Activated CD4-positive, alpha-beta memory T cell treated with anti-CD3 and anti-CD28 coated beads, Interleukin-2, amount 10 ng/mL, durations not matched to agents 7 days and 5 days (primary cell): ENCODE measurements at places on chromosomes 5 and 9.

GRCh38 chr5:174518512-174518911, 205.9 kb upstream of the MSX2 start:
- no peak for DNase-seq

DNA sequence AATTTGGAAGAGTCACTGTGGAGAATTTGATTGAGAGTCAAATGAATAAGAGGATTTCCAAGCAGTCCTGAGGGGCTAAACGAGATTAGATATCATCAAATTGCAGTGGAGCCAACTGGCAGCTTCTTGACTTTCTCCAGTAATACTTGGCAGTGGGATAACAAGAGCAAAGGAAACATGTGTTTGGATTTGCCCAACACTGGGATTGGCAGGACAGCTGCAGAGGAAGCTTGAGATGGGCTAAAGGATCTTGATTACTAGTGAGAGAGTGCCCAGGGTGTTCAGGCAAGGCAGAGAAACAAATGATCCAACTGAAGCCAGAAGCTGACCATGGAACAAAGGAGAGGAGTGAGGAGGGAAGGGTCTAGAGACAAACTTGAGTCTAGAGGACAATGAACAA, 356.0 kb upstream of the ISL1 start:
- no peak for DNase-seq

DNA sequence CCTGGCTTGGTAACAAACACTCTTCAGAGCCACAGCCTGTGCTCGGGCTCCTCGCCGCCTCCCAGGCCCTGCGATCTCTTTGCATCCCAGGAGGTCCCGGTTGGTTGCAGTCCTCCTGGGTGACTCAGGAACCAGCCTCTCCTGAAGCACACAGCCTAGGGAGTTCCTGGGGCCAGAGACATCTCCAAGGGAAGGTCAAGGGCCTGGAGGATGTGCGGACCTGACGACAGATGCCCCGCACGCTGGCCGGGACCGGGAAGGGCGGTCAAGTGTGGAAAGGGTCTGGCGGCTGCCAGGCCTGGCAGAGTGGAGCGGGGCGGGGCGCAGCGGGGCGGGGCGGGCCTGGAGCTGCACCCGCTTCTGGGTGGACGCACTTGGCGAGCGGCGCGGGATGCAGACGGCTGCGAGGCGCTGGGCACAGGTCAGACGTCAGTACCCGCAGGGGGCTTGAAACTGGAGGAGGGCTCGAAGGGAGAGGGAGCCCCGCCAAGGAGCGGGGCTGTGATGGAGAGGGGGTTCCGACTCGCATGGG, 45.0 kb upstream of the PRSS3 start:
- DNase-seq = no peak

GRCh38 chr5:51618234-51618633, 235.0 kb downstream of the ISL1 start:
- DNase-seq = no peak

- no peak for DNase-seq
Measured at GRCh38 chr5:160289356-160289651, 23.1 kb downstream of the CCNJL start.

DNA sequence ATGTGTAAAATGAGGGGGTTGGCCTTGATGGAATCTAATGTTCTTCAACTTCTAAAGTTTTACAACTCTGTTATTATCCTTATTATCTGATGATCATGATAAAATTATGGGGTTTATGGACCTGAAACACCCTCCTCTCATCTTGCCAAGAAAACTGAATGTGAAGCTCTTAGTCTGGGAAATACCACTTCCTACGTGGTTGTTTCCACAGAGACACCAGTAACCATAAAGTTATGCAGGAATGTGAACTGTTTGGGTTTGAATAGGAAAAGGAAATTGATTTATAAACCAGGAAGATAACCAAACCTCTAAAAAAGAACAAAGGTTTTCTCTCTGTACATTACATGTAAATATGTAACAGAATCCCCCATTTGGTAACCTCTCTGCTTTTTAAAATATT, 28.3 kb upstream of the RAI14 start:
- DNase-seq = no peak

- DNase-seq = no peak
Measured at GRCh38 chr9:22210936-22211335, 201.8 kb upstream of the CDKN2B start.

GRCh38 chr9:6909181-6909580, 151.4 kb downstream of the KDM4C start:
- no peak for DNase-seq

GRCh38 chr9:38195737-38196161, 126.7 kb upstream of the SHB start:
- DNase-seq = no peak

GRCh38 chr5:68292316-68292715, 76.8 kb downstream of the PIK3R1 start:
- no peak for DNase-seq

GRCh38 chr5:150782850-150783249, 4.3 kb downstream of the SMIM3 start:
- DNase-seq = no peak

DNA sequence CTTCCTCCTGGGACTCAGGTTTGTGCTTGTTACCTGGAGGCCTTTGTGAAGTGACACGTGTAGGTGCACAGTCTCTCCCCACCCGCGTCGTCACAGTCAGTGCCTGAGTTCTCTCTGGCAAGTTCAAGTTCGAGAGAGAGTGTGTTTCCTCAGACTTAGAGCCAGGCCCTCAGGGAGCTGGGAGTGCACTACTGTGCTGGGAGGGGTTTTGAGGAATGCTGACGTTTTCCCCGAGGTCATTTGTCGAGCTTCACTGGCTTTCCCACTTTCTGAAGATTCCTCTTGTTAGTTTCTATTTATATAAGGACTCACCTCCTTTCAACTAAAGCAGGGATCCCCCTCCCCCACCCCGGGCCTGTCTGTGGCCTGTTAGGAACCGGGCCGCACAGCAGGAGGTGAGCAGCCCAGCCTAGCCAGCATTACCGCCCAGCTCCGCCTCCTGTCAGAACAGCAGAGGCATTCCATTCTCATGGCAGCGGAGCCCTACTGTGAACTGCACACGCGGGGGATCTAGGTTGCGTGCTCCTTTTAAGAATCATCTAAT, 209.2 kb downstream of the DIRAS2 start:
- DNase-seq = no peak

DNA sequence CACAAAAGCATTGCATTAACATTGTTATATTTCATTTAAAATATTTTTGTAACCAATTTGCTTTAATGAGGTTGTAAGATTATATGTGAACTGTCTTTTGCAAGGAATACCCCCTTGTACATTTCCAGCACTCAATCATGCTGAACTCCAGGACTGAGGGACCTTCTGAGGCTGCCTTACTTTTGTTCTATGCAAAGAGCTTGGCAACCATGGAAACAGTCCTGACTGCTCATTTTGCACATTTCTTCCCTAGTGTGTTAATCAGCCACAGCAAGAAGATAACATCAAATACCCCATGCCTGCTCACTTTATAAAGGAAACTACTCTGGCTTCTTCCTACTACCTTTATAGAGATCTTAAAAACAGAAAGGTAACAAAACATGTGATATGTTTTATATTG, 355.6 kb upstream of the IZUMO3 start:
- DNase-seq = no peak

DNA sequence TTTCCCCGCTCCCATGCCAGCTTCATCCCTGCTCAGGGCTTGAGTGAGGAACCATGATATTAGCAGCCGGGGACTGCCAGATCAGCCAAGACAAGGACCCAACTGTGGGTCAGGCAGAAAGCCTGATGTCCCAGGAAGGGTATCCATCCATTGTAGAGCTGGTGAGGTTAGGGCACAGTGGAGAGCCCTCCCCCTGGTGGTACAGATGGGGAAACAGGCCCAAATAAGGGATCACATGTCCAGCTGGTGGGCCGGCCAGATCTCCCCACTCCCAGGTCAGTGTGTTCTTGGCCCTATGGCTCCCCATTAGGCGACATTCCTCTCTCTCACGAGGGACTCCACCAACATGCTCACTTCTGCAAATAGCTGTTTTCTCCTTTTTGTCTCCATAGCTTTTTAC, 9.0 kb downstream of the CDX1 start:
- DNase-seq = no peak

DNA sequence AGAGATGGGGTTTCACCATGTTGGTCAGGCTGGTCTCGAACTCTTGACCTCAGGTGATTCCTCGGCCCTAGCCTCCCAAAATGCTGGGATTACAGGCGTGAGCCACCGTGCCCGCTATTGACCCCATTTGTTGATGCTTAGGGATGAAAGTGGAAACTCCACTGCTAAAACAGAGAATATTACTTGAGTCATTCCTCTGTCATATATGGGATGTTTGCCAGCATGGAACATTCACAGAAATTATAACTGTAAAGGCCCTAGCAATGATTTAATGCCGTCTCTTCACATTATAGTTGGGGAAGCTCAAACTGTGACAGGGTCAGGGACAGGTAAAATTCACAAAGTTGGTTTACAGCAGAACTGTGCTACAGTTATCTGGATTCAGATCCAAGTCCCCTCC, 94.5 kb downstream of the TMC1 start:
- DNase-seq = no peak

- no peak for DNase-seq
Measured at GRCh38 chr5:135211083-135211790, 177.2 kb upstream of the PITX1 start.

DNA sequence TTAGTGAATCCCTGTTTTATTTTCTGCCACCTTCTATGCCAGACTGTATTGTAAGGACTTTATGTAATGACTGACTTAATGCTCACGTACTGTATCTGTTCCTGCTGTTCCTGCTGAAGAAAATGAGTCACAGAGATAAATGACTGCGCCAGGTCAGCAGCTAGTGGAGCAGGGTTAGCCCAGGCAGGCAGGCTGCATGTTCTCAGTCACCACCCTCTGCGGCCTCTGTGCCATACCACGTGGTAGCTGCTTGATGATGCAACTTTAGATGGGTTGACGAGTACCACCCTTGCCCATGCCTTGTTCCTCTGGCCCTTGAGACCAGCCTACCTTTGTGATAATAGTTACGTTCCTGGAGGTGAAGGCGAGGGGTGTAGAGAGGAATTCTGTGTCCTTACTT, 161.9 kb downstream of the TRIO start:
- DNase-seq = no peak

- DNase-seq = no peak
Measured at GRCh38 chr9:69590266-69590665, 81.9 kb downstream of the APBA1 start.

DNA sequence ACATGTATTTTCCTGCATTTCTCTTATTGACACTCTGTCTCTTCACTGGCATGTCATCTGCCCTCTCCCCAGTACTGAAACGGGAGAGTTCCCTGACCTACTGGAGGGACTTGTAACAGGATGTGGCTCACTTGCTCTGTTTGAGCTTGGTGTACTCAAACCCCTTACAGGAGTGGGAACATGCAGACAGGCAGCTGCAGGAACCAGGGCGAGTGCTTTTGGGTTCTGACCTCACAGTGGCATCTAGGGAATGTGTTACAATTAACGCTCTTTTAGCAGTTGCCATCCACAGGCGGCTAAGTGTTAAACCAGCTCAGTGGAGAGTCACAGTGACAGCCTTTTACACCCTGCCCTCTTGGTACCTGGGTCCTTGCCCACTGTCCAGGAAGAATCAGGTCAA, 300.3 kb upstream of the GRAMD2B start:
- DNase-seq = no peak

DNA sequence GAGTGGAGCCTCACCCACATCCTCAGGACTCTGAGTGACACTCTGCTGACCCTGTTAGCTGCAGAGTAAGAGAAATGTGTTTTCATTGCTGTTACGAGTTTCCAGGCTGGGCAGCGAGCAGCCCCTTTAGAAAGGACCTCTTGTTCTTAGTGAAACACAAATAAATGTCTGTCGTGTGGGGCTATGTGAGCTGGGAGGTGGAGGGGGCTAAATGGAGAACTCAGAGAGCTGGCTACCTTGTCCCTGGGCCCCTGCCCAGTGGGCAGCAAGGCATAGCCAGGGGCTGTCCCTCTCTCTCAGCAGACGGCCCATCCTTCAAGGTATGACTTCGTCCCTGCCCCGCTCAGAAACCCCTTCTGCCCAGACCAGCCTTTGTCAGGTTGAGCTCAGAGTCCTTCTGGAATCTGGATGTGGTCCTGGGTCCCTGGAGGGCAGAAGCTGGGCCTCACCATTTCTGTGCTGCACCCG, 10.2 kb downstream of the DCANP1 start:
- DNase-seq = no peak

- no peak for DNase-seq
Measured at GRCh38 chr9:29613773-29614172, 2040.5 kb upstream of the C9orf72 start.

- DNase-seq = no peak
Measured at GRCh38 chr5:72147569-72147968, 40.3 kb downstream of the MAP1B start.

- DNase-seq = no peak
Measured at GRCh38 chr5:20114526-20114925, 126.5 kb upstream of the CDH18 start.

DNA sequence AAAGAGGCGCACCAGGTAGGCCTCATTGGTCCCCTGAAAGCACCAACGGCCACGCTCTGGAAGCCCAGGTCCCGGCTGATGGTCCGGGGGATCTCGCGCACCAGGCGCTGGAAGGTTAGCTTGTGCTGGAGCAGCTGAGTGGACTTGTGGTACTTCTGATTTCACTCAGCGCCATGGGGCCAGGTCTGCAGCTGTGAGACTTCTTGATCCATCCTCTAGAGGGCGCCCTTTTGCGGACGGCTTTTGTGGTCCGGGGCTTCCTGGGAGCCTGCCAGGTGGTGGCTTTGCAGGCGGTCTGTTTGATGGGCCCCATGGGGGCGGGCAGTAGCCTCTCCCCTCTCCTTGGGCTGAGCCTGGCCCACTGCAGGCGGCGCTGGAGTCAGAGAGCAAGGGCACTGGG, 10.4 kb downstream of the TAF11L12 start:
- no peak for DNase-seq

- DNase-seq = no peak
Measured at GRCh38 chr5:91797576-91797975, 414.5 kb upstream of the ARRDC3 start.

- no peak for DNase-seq
Measured at GRCh38 chr9:97396256-97396655, 15.6 kb upstream of the TDRD7 start.

- no peak for DNase-seq
Measured at GRCh38 chr5:166013415-166013814, 2278.0 kb upstream of the WWC1 start.

GRCh38 chr5:140020601-140021177, 22.4 kb downstream of the NRG2 start:
- no peak for DNase-seq

DNA sequence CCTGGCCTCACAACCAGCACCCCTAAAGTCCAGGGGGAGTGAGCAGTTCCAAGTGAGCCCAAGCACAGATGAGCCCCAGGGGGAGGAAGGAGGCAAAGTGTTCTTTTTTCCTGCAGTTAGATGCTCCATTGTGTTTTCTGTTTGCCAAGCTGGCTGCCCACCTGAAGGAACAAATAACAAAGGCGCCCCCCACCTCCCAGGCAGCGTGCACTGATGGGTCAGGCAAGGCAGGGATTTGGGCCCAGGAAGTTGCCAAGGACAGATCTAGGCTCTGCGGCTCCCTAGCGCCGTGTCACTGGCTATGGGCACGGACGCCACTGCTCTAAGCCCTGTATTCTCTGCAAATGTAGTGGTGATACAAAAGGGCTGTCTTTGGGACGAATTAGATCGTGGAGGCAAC, 21.8 kb downstream of the FGF1 start:
- no peak for DNase-seq
